ENCODE measurements at places on chromosomes 16 and 17.

DNA sequence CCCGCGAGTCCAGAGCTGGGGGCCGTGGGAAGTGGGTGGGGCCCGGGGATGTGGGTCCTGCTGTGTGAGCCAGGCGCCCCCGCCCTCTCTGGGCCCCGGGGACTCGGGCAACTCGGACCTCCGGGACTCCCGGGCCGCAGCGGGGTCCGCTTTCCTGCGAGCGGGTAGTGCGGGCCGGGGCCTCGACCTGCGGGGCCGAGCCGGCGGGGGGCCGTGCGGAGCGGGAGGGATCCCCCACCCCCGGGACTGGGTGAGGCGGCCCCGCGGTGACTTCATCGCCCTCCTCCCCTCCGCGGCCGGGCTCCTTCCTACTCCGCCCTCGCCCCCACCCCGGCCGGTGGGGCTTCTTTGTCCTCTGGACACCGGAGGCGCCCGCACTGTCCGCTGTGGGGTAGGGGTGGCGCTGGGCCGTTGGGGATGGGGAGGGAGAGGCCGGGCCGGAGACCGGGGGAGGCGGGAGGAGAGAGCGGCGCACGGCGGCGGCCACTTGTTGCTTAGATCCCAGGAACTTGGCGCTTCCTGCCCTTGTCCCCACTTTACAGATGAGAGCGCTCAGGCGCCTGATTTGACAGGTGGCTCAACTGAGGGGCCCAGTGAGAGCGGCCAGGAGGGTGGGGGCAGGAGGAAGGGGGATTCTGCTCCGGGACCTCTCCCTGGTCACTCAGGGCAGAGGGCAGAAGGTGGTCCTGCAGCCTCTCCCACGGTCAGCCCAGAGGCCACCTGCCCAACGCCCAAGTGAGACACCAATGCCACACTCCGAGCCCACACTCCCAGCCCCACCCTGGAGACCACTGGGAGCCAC lies 874 bp downstream of the CMTM3 start:
- DNase-seq, result peak; percentile 59

GRCh38 chr16:84027625-84028024 lies 15.0 kb downstream of the SLC38A8 start:
- no peak for DNase-seq

GRCh38 chr17:72125742-72126141 lies 4.9 kb downstream of the SOX9 start:
- no peak for DNase-seq

GRCh38 chr17:72136692-72137091 lies 15.9 kb downstream of the SOX9 start:
- no peak for DNase-seq

DNA sequence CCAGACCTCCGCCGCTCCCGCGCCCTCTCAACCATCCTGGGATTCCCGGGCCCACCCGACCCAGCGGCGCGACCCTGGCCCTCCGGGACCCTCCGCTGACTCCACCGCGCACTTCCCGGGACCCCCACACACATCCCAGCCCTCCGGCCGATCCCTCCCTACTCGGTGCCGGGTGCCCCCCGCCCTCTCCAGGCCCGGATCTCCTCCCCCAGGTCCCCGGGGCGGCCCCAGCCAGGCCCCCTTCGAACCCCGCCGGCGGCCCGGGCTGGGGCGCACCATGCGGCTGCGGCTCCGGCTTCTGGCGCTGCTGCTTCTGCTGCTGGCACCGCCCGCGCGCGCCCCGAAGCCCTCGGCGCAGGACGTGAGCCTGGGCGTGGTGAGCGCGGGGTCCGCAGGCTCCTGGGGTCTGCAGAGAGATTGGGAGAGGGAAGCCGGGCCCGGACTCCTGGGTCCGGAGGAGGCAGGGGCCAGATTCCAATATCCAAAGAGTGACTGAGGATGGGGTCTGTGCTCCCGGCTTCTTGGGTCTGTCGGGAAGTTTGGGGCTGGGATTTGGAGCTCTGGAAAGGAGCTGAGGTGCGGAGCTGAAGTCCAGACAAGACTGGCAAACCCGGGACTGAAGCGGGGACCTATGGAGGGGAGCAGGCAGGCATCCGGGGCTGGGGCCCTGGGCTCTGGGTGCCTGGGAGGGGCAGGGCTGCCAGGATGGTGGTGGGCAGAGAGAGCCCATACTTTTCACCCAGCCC lies 453 bp downstream of the MMP25 start:
- no peak for DNase-seq

- DNase-seq, result no peak
These were observed 75.7 kb downstream of the CYTH1 start for GRCh38 chr17:78706271-78706915.

DNA sequence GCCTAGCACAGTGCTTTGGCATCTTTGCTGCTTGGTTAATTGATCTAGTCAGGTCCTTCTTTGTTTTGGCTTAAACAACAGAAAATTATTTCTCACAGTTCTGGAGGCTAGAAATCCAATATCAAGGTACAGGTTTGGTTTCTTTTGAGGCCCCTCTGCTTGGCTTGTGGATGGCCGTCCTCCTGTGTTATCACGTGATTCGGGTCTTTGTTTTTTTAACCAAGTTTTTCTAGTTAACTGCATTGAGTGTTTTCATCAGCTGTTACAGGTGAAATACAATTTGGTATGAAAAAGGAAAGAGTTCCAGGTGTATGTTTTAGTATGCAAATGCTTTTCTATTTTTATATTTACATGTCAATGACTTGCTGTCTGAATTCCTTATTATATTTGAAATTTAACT lies 2.8 kb downstream of the NLK start:
- no peak for DNase-seq

- no peak for DNase-seq
These were observed 23.9 kb downstream of the GPR139 start for GRCh38 chr16:20049831-20050230.

- DNase-seq, result no peak
These were observed 34.8 kb downstream of the PITPNM3 start for GRCh38 chr17:6521586-6521985.

GRCh38 chr17:69246726-69247375 lies 18.2 kb upstream of the ABCA10 start:
- peak; percentile 27 for DNase-seq

GRCh38 chr16:71826533-71827017 lies 17.9 kb upstream of the AP1G1 start:
- no peak for DNase-seq

GRCh38 chr17:19487024-19487600 lies 46.5 kb upstream of the SLC47A1 start:
- DNase-seq, result no peak

GRCh38 chr16:59039066-59039720 lies 305.1 kb upstream of the GOT2 start:
- DNase-seq, result peak; percentile 48

- no peak for DNase-seq
These were observed 1.4 kb downstream of the FKBP10 start for GRCh38 chr17:41814195-41814594.

DNA sequence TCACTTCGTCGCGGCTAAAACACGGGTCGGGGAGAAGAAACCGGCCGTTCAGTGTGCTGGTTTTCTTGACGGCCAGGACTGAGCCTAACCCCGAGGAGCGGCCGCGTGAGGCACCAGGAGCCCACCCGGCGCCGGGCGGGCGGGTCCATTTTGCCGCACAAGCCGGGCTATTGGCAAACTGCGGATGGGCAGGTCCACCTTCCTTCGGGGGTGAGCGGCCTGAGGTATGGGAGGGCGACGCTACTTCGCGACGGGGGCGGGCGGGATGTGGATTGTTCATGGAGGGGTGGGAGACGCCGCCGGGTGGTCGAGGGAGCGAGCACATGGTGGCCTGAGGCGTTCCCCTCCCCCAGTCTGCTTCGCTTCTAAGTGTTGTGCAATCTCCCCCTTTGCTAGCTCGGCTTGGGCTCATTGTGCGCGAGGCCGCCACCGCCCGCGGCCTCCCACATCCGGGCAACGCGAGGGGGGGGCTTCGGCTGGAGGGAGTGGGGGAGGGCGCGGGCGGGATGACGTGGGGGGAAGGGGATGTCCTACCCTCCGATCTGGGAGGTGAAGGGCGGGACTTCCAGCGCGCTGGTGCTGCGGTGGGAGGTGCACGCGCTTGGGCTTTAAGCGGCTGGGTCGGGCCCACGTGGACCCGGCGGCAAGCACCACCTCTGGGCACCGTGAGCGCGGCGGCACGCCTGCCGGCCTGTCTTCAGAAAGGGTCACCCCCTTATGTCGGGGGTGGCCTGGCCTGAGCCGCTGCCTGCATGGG lies 5.9 kb upstream of the CD68 start:
- DNase-seq, result peak; percentile 87

GRCh38 chr16:58535100-58535499 lies 19.8 kb downstream of the SETD6 start:
- DNase-seq, result no peak

- no peak for DNase-seq
These were observed 75.3 kb downstream of the MRTFB start for GRCh38 chr16:14146445-14146844.

DNA sequence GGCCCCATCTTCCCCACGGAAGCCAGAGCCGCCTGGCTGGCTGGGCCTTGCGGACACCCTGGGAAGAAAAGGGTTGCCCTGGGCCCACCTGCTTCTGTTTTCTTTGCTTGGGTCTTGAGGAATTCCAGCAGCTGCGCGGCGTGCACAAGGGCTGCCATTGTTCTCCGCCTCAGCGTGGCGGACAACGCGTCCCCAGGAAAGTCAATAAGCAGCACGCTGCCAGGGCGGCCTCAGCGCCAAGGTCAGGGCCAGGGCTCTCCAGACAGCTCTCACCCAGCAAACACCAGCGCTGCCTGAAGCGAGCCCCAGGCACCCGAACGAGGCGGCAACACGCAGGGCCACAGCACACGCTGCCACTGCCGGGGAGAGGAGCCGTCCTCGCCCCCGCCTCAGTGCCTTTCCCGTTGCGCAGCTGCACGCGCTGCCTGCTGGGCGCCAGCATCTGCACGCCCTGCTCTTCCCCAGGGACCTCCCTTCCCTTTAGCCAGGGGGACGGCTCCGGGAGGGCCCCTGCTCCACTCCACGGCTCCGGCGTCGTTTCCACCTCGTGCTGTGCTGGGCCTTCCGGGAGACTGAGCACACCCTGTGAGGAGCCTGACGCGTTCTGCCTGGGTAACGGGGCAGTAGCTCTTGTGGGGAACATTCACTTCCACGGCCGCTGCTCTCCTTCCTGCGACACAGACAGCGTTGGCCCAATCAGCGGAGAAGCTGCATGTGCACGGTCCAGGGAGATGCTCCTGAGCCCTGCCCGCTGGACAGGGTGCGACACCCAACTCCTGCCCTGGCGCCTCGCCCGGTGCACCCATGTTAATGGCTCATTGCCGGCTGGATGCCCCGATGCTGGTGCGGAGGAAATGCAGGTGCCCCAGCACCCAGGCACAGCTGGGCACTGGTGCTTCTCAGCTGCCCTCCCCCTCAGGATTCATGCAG lies 57.8 kb downstream of the LMF1 start:
- DNase-seq, result no peak

DNA sequence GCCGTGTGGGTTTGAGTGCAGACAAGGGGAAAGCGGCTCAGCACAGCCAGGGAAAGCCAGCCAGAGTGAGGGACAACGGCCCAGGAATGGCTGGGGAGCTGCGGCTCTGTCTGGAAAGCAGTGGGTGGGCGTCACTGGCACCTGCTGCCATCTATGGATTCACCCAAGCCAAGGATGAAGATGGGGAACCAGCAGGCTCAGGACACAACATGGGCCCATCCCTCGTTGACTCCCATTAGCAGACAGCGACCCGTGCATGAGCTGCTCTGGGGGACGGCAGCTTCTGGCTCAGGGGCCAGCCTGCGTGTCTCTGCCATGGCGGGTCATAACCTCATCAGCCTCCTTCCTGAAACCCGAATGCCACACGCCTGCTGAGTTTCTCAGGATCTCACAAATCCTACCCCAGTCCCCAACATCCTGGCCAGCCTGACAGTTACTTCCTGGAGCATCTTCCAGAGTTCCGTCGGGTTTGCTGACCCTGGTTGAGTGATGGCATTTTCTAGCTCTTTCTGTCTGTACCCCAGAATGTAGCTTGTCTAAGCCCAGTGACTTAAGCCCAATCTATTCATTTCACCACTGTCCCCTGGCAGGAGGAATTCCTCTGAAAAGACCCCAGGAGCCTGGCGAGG lies 50.7 kb downstream of the SLC7A5 start:
- DNase-seq, result no peak

DNA sequence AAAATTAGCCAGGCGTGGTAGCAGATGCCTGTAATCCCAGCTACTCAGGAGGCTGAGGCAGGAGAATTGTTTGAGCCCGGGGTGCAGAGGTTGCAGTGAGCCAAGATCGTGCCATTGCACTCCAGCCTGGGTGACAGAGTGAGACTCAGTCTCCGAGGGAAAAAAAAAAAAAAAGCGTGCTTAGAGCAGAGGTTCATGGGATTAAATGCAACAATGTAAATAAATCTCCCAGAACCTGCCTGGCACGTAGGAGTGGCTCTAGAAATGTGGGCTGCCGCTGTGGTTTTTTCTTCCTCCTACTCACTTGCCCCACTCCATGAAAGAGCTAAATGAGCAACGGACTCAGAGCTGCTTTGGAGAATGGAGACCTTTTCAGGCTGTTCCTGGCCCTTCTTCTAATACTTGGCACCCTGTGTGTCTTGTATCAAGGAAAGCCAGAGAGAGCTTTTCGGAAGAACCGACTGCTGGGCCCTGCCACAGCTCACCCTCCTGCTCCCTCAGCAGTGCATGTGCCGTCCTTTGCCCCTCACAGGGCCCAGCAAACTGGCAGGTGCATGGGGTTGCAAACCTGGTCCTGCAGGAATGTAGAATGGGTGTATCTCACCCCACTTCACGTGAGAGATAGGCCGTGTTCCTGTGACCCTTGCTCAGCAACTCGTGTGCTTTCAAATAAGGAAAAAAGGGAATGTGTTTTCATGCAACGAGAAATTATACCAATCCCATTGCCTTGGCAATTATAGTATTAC lies 52.0 kb downstream of the LDHD start:
- DNase-seq, result peak; percentile 43

Measured in inflammatory macrophage treated with lipopolysaccharide for 1 hour (primary cell).